ENCODE measurements at places on chromosomes 12 and 14. TPM values are rescaled to one million over a fixed set of nuclear protein-coding genes. Genes with fewer than 3 reads are reported as not detected.
A peak's percentile ranks its signal among the peaks of the same experiment; 100 is the strongest.

- peak; percentile 17 for DNase-seq
Observed at GRCh38 chr12:51827925-51828818, 20.3 kb downstream of the FIGNL2 start.

- DNase-seq = no peak
Observed at GRCh38 chr12:62694116-62694515, 227.5 kb downstream of the MON2 start.

- DNase-seq = no peak
Observed at GRCh38 chr12:18620986-18621385, 116.8 kb downstream of the PLCZ1 start.

- no peak for DNase-seq
Observed at GRCh38 chr12:100798286-100799160, 3.9 kb downstream of the ANO4 start.

DNA sequence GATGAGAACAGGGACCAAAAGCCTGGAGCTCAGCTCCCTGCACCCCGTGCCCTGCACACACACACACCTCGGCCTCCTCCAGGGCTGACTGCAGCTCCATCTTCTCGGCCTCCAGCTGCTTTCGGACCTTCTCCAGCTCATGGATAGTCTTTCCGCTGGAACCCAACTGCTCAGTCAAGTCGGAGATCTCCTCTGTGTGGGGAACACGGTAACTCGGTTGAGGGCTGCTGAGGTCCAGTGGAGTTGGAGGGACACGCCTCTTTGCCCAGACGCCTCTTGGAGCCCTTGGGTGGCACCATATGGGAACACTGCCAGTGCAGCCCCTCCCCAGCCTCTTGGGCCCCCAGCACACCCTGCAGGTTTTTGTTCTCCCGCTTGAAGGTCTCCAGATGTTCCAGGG is 8.7 kb upstream of the MYH6 start:
- no peak for DNase-seq

GRCh38 chr12:1657688-1658087 is 28.7 kb downstream of the WNT5B start:
- no peak for DNase-seq

DNA sequence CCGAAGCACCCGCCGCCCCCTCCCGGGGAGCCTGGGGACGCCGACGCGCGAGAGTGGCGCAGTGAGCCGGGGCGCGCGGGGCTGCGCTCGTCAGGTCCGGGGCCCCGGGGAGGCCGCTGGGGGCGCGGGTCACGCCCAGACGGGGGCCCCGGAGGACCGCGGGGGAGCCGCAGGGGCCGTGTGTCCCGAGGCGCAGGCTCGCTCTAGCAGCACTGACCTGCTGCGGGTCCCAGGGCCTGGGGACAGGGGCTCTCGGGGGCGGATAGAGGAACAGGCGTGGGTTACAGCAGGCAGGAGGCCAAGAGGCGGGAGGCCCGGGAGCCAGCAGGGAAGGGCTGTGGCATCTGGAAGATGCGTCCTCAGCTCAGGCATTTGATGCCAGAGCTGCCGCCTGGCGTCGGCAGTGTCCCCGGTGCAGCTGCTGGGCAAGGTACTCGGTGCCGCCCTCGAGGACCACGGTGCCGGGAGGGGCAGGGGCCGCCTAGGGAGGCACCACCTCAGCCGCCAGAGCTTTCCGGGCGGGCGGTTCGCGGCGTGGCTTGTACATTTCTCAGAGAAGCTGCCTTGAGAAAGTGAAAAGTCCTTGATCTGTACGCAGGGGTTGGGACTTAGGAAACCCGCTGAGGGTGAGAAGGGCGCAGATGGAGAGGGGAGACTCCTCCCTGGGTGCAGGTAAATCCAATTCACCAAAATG is 1.2 kb downstream of the WNT5B start:
- peak; percentile 47 for DNase-seq

DNA sequence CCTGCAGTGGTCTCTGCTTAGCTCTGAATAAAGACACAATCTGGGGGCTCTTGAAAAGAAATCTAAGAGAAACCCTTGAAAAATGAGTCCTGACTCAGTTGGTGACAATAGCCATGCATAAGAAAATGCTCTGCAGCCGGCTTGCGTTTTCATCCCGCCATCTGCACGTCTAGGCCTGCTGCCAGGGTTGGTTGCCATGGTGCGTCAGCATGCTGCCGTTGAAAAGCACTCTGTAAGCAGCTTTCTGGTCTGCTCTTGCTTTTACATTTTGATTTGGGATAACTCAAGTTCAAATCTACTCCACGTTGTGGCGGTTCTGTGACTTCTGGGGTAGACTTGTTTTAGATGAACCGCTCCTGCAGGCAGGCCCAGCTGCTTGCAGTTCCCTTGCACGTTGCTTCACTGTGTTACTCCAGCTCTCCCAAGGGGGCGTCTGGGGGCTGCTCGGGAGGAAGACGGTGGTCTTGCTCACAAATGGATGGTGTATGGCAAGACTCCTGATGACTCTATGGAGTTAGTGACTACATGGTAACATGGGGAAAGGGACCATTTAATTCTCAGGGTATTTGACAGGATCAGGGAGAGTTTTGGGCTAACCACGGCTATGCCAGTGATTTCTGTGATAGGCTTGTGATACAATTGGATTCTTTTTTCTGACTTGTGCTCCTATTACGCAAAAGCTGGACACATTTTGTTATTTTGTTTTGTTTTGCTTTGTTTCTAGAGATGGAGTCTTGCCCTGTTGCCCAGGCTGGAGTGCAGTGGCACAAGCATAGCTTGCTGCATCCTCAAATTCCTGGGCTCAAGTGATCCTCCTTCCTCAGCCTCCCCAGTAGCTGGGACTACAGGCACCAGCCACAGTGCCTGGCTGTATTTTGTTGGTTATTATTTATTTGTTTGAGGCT is 15.8 kb downstream of the WNT5B start:
- no peak for DNase-seq

DNA sequence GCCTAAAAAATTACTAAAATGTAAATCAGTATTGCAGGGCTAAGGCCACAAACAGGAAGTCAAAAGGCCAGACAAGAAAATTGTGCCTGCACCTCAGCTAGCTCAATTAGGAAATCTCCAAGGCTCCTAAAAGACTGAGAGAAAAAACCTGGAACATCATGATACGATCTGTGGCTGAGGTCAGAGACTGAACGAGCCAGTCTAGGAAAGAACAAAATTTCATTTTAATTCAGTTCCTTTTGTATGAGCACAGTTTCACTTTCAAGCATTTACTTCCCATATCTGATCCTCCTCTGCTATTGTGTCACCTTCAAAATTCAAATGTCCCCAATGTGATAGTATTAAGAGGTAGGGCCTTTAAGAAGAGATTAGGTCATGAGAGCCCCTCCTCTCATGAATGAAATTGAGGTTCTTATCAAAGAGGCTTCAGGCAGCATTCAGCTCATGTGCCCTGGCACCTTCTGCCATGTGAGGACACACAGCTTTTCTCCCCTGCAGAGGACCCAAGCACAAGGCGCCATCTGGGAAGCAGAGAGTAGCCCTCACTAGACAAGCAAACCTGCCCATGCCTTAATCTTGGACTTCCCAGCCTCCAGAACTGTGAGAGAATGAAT is 14.8 kb downstream of the PRKAB1 start:
- no peak for DNase-seq

- peak; percentile 67 for DNase-seq
Observed at GRCh38 chr12:5745251-5745888, 199.7 kb downstream of the ANO2 start.

GRCh38 chr12:132954471-132955048 is 1.5 kb downstream of the ZNF605 start:
- DNase-seq = no peak

DNA sequence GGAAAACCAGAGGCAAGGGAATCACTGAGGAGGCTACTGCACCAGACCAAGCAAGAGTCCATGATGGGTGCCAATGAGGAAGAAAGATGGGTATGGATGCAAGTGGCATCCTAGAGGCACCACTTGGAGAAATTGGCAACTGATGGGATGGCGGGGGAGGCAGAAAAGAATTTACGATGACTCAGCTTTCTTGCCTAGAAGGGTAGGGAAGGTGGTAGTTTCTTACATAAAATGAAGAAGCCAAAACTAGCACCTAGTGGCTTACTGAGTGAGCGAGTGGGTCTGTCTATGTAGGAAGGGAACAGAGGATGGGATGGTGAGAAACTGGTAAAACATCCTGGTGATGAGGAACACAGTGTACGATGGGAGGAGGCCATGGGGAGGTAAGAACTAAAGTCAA is 80.8 kb downstream of the CIT start:
- no peak for DNase-seq

DNA sequence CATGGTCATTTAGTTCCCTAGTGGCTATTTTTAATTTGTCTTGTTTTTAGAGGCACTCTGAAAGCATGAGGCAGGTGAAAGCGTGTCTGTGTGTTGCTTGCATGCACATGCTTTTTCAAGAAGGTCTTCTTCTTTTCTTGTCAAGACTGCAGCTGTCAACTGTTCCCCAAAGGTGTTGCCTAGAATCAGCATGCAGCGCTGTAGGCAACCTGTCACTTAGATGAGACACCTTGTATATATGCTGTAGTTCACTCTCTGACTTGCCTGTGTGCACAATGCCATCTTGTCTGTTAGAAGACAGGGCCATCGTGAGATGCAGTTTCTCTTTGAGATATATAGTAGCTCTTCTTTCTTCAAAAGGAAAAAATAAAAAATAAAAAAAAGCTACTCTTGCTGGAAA is 885.7 kb downstream of the DIO2 start:
- no peak for DNase-seq

- no peak for DNase-seq
Observed at GRCh38 chr12:47491516-47492305, 214.1 kb downstream of the RPAP3 start.

Gene CD163
- total RNA-seq = not detected

Gene FAM222A
- 2.4 TPM for total RNA-seq

Gene INHBE
- total RNA-seq = 0.38 TPM

Gene TSPAN9
- total RNA-seq = 6.0 TPM

Gene TSHR
- total RNA-seq = not detected

Gene RALGAPA1
- 28.2 TPM for total RNA-seq
